ENCODE measurements at places on chromosomes 2 and 18.

- DNase-seq: no peak
Measured at GRCh38 chr18:73340135-73340977, 472.6 kb upstream of the NETO1 start.

DNA sequence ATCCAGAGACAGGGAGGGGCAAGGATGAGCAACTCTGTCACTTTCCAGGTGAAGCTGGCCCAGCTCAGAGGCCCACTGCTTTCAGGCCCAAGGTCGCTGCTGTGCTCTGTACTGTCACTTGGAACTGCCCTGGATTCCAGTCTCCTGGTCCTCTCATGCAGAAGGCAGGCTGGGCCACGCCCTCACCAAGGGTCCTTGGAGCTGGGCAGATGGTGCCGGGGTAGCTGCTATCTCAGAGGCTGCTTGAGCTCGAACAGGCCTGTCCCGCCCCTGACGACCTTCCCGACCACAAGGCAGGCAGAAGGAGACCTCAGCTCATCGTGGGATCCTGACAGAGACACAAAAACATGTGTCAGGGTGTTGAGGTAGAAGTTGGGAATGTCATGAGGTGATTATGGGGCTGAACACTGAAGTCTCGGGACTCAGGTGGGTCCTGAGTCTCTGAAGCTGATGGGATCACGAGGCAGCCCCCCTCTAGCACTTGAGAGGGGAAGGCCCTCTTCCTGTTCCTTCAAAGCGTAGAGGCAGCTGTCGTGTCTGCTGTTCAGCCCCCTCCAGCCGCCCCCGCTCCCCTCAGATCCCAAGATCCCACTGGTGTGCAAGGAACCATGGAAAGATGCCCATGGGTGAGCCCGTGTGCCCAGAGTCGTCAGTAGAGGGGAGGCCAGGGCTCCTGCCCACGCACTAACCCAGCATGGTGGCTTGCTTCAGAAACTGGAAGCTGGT is 78.3 kb downstream of the POLR1A start:
- DNase-seq: no peak

- no peak for DNase-seq
Measured at GRCh38 chr2:43327119-43327518, 100.7 kb upstream of the ZFP36L2 start.

- no peak for DNase-seq
Measured at GRCh38 chr2:73324126-73324725, 30.9 kb upstream of the EGR4 start.

- no peak for DNase-seq
Measured at GRCh38 chr2:204743393-204743960, 198.2 kb downstream of the PARD3B start.

GRCh38 chr2:236682651-236683422 is 113.2 kb downstream of the ACKR3 start:
- no peak for DNase-seq

DNA sequence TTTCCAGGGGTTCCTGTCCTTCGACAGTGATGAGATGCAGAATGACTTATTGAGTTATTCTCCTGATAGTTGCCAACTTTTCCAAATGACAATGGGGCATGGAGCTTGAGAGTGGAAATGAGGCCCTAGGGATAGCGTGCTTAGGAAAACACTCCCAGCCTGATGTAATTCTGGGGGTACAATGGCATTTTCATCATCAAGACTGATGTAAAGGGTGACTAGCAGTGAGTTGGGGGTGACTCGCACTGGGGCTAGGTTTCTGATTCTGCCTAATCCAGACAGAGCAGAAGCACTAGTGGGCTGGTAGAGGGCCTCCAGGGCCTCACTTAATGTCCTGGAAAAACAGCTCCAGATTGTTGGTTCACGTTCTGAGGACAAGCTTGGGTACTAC is 34.0 kb upstream of the IL37 start:
- DNase-seq: no peak

DNA sequence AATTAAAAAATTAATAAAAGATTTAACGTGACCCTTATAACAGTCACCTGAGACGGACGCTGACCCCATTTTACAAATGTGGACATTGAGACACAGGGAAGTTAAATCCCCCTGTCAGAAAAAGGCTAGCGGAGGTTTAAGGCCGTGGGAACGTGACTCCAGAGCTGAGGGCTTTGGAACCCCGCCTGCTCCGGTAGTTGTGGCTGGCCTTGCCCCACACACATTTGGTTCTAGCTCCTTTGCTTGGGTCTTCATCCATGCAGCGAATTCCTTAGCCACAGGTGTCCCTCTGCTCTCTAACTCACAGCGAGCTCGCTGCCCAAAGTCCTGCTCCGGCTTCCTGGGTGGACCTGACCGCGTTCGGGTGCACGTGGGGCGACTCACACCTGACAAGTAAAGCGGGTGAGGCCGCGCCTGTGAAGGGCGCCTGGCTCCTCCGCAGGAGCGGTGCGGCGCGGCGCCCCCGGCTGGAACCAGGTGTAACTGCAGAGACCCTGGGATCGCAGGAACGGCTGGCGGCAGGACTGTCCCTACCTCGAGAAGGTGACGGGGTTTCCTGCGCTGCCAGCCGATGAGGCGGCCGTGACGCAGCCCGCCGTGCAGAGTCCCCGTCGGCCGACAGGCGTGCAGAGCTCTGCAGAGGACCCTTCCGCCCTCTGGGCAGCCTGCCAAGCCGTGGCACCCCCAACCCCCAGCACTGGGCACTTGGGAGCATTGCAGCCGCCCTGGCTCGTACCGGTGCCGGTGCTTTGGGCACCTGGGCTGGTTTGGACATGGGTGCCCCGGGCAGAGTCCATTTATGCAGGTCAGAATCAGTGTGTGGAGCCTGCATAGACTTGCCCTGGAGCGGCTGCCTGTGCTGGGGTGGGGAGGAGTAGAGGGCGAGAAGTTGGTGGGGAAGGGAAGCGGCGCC is 2.4 kb upstream of the PROC start:
- peak; percentile 49 for DNase-seq

GRCh38 chr2:19360266-19360965 is 2.0 kb upstream of the OSR1 start:
- DNase-seq: no peak

DNA sequence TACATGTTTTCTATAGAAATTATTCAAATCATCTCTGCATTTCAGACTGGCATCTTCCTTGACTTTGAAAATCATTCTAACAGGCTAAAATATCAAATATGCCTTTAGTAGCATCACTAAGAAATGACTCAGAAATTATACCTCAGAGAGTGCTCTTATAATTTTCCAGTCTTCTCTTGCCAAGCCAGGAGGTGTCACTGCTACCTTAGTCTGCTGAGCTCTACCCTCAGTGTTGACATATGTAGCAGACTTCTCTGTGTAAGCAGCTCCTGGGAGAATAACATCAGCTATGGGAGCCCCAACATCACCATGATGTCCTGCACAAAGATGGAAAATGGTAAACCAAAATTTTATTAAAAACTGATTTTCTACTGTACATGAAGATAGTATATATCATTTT is 31.6 kb downstream of the NDUFS1 start:
- no peak for DNase-seq

GRCh38 chr2:144533221-144533620 is 13.3 kb upstream of the ZEB2 start:
- no peak for DNase-seq

- DNase-seq: no peak
Measured at GRCh38 chr2:15731889-15732271, 140.2 kb downstream of the DDX1 start.

GRCh38 chr2:128308284-128308731 is 10.4 kb downstream of the HS6ST1 start:
- no peak for DNase-seq

- DNase-seq: no peak
Measured at GRCh38 chr2:6808426-6808825, 57.3 kb downstream of the CMPK2 start.

- DNase-seq: no peak
Measured at GRCh38 chr2:175049661-175050060, 44.5 kb upstream of the CHN1 start.

- DNase-seq: no peak
Measured at GRCh38 chr2:160730296-160730995, 236.8 kb upstream of the RBMS1 start.

DNA sequence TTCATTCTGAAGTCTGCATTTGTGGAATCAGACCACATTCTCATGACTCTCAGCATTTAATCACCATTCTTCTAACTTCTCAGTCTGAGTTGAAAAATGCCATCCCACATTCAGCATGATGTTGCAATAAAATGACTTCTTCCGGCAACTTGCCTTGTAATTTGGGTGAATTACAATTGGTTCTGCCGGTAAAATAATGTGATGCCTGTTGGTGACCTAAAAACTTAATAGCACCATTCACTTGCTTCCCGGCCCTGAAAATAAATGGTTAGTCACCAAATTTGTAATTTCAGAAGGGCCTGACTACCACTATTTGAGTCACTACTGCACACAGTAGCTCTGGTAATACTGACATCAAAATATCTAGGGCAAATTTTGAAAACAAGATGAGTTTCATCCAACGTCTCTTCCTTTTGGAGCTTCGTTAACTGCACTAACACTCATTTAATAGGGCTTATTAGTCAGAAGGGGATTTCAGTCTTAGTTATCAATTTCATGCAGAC is 637.1 kb upstream of the CHAC2 start:
- DNase-seq: no peak

DNA sequence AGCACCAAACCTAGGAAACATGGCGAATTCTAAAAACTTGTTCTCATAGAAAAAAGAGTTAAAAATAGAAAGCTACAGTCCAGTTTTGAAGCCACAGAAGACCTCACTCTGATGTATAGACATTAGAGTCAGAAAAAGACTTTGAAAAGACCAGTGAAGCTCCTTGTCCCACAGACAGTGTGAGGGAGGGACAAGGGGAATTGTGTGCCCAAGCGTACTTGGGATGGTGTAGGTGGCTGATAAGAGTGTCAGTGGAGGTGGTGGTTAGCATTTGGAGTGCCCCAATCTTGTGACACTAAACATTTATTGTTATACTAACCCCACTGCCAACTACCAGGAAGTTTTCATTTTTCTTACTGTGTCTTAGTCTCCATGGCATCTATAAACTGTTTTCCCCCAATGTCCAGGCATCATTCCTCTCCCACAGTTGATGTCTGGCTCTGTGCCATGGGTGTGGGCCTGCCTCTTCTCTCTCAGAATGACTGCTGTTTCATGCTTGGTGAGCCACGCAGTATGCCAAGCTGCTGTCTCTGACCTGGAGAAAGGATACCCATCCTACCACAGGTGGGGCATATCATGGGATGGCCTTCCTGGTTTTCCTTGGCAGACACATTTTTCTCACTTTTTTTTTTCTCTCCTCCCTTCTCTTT is 161.4 kb downstream of the RPIA start:
- no peak for DNase-seq

DNA sequence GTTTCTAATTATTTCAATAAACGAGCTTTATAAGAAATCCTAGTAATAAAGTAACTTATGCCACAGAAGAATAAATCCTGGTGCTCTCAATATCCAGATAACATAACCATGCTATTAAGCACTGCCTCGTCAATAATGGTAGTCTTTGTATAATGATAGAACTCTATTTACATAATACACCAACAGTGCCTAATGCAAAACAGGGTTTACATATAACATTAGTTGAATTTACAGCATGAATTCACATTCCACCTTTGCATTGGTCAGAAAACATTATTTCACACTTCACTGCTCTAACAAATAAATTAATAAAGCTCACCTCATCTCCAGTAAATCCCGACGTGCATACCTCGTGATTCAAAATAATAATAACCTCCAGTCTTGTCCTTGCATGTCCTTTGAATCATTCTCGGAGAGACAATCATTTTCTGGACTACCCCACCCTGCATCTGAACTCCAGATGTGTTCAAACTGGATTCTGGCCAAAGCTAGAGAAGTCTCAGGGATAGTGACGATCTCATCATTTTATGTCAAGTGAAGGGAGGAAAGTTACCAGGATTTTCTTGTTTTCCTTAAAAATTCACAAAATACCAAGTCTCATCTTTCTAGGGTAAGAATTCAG is 189.2 kb downstream of the NCKAP5 start:
- no peak for DNase-seq

- no peak for DNase-seq
Measured at GRCh38 chr2:159317392-159318088, 31.0 kb upstream of the WDSUB1 start.

- DNase-seq: no peak
Measured at GRCh38 chr2:143843686-143844085, 676.2 kb downstream of the ZEB2 start.

Measured in GM18507 (cell line).